Stimulated activated CD8-positive, alpha-beta memory T cell treated with anti-CD3 and anti-CD28 coated beads, Interleukin-7, amount 100 ng/mL, for 4 hours (primary cell): ENCODE measurements at places on chromosomes 7 and 10.

GRCh38 chr7:112868609-112869008 is 78.4 kb upstream of the TMEM168 start:
- DNase-seq, result no peak

DNA sequence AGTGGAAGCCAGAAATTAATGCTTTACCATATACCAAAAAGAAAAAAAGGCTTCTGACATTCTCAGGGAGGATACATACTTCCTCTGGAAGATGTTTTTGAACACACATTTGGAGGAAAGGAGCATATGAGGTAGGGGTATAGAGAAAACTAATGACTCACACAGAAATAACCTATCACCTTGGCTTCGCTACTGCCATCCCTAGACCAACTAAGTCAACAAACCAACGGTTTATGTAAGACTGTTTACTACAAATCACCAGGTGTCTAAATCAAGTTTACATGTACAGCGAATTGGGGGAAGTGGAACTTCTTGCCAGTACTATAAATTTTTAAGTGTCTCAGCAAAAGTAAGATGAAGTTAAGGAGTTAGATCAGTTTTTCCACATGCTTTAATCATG is 96.9 kb downstream of the NT5C2 start:
- DNase-seq, result no peak

DNA sequence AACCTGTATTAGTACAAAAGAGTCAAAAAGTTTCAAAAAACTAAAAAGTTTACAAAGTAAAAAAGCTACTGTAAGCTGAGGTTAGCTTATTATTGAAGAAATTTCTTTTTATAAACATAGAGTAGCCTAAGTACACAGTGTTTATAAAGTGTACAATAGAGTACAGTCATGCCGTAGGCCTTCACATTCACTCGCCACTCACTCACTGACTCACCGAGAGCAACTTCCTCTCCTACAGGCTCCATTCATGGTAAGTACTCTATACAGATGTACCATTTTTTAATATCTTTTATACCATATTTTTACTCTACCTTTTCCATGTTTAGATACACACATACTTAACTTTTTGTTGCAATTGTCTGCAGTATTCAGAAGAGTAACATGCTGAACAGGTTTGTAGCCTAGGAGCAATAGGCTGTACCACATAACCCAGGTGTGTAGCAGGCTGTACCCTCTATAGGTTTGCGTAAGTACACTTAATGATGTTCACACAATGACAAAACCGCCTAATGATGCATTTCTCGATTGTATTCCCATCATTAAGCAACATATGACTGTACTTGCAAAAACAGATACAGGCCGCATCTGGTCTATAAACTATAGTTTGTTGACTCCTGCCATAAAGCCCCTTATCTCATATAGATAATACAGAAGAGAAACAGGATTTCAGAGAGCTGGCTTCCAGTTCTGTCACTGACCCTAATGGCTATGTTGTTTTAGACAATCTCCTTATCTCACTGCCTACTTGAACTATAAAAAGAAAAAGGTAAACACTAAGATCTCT is 438.8 kb downstream of the HTR7 start:
- no peak for DNase-seq

GRCh38 chr10:17059197-17059688 is 70.4 kb downstream of the CUBN start:
- no peak for DNase-seq

DNA sequence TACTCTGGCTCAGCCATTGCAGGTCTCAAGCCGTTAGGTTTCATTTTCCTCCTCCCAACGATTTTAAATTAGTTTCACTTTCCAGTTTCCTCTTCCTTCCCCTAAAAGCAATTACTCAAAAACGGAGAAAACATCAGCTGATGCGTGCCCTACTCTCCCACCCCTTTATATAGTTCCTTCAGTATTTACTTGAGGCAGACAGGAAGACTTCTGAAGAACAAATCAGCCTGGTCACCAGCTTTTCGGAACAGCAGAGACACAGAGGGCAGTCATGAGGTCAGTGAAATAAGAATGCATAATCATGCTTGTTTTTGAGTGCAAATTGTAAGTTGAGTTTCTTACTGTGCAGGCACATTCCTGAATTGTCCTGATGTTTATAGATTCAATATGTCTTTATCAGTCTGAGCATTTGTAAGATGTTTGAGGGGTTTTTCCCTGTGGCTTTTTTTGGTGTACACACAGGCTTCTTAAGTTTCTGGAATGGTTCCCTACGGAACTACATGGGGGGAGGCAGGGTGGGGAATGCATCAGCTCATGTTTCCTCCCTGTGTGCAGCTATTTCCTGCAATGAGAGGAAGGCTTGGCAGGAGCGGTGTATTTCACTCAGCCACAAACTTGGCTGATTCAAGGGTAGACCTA is at the start of gene IFIT3:
TSS of gene IFIT3 (plus strand) at position 195 of the 639 bp plus-strand sequence. CDS start at position 272, 77 bp downstream.
- DNase-seq, result no peak

DNA sequence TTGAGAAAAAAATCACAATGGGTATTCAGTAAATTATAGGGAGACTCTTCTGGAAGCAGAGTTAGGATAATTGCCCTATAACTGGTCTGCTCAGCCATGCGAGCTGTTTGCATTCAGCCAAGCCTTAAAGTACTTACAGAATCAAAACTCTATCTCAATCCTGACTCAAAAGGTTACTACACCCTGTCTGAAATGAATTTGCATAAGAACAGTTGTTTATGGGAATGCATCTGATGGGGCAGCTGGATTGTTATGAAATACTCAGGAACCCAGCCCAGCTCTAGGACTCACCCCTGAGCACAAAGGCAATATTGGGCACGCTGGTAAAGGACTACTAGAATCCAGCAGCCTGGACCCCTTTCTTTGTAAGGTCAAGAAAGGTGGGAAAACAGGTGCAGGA is 38.8 kb downstream of the AKR1B15 start:
- no peak for DNase-seq

DNA sequence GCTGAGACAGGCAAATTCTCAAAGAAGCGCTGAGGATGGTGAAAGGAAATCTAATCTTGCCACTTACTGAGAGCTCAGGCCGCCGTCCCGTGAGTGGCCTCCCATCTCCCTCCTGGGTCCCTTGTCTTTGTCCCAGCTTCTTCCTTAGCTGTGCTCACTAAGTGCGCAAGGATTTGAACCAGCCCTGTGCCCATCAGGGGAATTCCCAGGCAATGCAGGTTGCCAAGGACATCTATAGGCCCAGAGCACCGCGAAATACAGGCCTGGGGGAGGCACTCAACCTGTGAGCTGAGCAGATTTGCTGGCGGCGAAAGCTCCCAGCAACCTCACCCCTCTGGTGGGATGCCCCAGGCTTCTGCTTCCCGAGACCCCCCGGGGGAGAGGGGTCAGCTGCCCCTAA is 64.8 kb downstream of the OAT start:
- no peak for DNase-seq

- DNase-seq, result no peak
Observed at GRCh38 chr7:39269034-39269433, 291.3 kb downstream of the POU6F2 start.

GRCh38 chr7:33142585-33142984 is 13.2 kb downstream of the BBS9 start:
- no peak for DNase-seq

GRCh38 chr10:63392224-63392623 is 73.6 kb downstream of the JMJD1C start:
- no peak for DNase-seq

GRCh38 chr10:125738206-125738605 is 18.7 kb downstream of the EDRF1 start:
- no peak for DNase-seq

DNA sequence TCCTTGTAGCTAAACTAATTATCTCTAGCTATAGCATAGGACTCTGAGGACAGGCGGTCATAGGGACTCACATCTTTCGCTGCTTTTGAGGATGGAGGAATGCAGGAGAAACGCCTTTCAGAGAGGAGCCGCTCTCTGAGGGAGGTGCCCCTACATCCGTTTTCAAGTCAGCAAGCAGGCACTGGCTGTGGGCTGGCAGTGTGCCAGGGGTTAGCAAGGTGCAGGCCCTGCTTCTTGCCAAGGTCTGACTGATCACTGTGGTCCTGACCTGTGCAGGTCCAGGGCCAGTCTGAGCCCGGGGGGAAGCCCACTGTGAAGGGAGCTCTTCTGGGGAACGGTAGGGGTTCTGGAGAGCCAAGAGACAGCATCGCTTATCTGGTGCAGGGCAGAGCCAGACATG is 89.4 kb downstream of the SH3PXD2A start:
- peak; percentile 52 for DNase-seq

GRCh38 chr7:106915873-106916272 is 50.8 kb downstream of the PIK3CG start:
- no peak for DNase-seq

DNA sequence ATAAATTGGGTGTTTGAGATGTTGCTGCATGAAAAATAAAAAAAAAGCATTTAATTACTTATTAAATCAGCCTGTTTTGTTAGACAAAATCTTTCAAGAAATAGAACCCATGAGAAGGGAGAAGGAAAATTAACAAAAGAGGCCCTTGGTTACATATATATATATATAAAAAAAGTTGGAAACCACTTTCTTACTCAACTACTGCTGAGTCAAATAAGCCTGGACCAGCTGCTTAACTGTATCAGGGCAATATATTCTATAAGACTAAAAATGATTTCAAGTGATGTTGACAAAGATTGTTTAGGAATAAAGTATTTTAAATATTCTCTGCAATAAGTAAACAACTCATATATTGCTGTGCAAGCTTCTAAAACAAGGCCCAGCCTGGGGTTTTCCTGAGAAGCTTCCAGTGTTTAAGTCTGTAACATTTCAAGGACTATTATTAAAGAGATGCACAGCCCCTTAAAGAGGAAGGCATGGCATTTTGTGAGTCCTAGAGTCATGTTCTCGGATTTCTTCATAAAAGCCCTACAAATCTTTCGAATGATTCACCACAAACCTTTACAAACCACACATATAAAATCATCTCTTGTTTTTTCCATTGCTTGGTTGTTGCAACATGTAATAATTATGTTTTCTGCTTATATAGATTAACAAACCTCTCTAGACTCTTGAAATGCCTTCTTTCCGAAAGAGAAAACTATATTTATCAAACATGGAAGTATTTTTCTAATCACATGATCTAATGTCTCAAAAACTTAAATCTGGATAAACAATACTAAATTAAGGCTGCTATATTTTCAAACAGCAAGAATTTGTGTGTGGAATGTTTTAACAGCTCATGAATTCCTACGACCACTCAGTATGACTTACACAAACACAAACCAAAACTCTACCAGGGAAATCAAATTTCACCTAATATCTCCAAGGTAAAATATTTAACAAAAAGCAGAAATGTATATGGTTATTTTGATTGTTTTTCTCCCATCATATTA is 14.3 kb downstream of the JAZF1 start:
- DNase-seq, result no peak

GRCh38 chr7:83708531-83708930 is 59.6 kb upstream of the SEMA3E start:
- DNase-seq, result no peak

GRCh38 chr10:48516911-48517310 is 88.0 kb downstream of the ARHGAP22 start:
- no peak for DNase-seq

GRCh38 chr7:506391-506831 is 13.2 kb downstream of the PDGFA start:
- no peak for DNase-seq

DNA sequence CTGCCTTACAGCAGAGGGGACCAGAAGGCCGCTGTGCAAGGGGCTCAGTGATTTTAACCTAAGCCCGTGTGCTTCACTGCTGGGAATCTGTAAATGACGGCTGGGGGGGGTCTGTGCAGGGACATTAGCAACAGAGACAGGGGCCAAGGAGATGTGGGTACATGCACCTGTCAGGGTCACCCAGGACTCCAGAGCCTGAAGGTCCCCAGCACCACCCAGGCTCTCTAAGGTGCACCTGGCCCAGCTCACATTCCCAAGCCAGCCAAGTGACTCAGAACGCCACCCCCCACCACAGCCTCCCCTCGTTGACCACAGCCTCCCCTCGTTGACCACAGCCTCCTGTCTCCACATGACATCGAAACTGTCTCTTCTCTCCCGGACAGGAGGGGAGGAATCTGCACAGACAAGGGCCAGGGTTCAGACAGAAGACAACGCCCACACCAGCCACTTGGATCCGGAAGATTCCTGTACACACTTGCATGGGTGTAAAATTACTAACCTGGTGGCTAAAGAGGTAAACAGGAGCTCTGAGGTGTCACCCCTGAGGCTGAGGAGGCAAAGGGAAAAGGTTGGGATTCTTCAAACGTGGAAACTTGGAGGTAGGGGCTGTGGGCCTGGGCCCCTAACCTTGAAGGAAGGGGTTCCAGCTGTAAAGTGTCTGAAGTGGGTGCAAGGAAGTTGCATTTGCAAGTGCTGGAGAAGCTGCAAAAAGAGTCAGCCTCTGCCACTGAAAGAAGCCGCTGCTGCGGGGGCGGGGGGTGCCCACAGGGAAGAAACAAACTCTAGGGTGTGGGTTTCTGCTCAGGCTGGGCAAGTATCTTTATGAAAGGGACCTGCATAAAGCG is 27.0 kb downstream of the CALML3 start:
- DNase-seq, result peak; percentile 53

DNA sequence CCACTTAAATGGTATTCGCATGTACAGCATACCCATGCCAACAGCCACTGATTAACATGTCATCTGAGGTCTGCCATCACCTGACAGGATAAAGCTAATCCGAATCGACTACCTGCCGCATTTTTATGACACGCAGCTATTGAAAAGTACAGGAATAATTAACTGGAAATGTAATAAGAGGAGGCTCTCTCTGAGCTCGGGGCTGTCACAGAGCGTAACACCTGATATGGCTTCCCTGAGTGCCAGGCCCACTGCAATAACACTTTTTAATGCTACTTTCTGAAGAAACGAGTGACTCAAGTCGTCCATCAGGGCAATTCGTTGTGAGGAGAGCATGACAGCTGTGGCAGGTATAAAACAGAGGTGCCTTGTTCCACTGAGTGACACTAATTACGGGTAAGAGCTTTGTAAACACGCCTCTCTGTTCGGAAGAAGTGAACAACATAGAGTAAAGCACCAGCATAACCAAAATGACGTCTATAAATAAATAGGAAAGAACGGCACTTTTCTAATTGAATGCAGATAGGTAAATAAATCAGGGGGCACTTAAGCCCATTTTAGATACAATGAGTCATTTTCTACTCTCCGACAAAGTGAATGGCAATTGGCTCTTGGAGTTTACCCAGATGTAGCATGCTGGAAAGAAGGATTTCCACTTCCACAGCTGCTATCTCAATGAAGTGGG is 56.5 kb upstream of the CREB5 start:
- DNase-seq, result no peak

- no peak for DNase-seq
Observed at GRCh38 chr7:1915956-1916600, 246.0 kb downstream of the ELFN1 start.

GRCh38 chr7:135714534-135715009 is 13.4 kb downstream of the SLC13A4 start:
- no peak for DNase-seq

GRCh38 chr7:84497873-84498272 is 303.3 kb upstream of the SEMA3A start:
- no peak for DNase-seq
